ENCODE measurements at places on chromosomes 7 and 10.

GRCh38 chr7:14851610-14852009, 50.9 kb downstream of the DGKB start:
- DNase-seq: no peak

GRCh38 chr10:66803174-66803573, 122.7 kb upstream of the LRRTM3 start:
- DNase-seq: no peak

DNA sequence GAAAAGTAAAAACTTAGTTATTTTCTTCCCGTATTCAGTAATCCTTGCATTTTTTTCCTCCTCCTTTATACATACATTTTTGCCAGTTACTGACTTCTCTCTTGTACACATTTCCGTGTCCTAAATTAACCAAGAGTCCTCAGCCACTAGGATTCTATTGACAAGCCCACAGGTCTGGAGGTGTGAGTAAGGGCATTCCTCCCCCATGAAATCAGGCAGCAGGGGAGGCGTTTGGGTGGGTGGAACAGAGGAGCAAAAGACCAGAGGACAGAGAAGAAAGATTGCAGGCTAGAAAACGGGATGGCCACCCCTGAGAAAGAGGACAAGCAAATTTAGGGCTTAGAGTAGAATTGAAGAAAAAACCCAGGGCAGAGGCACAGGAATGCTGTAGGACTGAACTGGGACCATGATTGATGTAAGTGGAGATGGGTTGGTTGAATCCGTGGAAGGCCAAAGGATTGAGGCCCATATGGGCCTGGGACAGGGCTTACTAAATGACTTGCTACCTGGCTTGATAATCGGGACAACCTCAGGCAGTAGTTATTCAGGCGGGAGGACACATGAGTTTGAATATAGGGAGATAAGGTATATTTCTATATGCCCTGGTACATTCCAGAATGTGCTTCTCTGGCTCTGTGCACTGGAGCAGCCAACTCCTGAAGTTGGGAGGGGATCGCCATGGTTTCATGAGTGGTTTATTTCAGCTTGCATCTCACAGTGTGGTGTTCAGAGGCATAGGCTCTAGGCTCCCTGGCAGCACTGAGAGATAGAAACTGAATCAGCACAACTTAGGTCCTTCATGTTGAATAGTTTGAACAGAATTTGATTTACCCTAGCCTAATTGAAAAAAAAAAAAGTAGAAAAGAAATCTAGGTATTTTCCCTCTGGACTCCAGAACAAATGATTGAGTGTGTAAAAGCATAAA, 28.0 kb downstream of the IKZF1 start:
- no peak for DNase-seq

DNA sequence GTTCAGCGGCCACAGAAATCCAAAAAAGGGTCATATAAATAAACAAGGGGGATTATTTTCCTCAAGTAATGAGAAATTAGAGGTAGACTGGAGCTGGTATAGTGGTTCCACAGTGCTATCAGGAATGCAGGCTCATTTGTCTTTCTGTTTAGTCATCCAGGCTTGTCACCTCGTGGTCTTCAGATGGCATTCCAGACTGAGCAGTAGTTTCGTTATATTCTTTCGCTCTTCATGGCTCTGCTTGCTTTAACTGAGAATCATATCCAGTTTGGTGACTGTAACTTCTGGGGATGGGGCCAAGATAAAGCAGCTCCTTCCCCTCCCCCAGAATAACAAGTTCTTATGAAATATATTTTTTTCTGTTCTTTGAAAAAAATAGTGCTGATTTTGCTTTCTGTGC, 9.5 kb downstream of the ANKIB1 start:
- no peak for DNase-seq

DNA sequence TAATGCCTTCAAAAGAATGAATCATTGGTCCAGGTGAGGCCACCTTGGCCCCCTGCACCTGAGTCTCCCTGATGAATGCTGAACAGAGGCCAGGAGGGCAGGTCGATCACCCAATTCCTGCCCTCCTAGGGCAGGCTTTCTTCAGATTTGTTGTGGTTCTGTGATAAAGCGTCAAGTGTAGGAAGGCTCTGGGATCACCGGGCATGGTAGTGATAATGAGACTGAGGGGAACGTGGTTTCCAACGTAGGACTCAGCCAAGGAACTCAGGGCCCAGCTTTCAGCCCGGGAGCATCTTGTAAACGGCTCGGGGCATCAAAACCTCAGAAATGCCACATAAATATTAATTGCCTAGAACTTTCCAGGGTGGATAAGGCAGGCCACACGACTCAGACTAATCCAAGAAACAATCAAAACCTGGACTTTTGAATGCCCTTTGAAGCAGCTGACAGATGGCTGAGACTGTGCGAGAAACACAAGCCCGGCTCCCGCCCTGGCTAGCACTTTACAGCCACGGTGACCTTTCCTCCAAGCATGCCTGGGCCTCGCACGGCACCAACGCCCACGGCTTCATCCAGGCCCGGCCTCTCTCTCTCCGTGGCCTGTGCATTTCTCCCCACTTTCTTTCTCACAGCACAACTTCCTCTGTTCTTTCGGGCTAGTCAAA, 239.3 kb upstream of the GRB10 start:
- DNase-seq: no peak

DNA sequence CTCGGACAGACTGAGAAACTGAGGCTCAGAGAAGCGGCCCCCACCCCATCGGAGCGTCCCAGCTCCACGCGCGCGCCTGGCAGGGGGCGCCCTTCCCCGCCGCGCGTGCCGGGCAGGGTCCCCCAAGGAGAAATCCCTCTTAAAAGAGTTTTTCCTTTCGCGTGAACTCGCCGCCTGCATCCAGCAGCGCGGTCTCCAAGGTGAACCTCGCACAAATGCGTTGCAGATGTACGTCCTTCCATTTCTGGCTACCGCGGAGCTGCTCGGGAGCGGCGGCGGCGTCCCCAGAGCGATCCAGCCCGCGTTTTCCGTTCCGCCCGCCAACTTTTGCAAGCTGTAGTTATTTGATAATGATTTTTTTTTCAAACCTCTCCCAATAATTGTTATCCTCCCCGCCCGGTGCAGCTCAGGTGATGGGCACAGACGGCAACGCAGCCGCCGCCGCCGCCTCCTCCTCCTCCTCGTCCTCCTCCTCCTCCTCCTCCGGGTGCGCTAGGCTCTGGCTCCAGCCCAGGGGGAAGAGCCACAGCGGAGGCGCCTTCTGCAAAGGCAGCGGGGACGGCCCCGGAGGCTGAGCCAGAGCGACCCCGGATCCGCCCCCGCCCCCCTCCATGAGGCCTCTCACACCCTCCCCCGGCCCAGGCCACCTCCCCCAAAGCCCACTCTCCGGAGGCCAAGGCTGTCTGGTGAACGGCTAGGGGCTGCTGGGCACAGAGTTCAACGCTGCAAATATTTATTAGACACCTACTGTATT, 74.0 kb upstream of the CUX1 start:
- peak; percentile 46 for DNase-seq

DNA sequence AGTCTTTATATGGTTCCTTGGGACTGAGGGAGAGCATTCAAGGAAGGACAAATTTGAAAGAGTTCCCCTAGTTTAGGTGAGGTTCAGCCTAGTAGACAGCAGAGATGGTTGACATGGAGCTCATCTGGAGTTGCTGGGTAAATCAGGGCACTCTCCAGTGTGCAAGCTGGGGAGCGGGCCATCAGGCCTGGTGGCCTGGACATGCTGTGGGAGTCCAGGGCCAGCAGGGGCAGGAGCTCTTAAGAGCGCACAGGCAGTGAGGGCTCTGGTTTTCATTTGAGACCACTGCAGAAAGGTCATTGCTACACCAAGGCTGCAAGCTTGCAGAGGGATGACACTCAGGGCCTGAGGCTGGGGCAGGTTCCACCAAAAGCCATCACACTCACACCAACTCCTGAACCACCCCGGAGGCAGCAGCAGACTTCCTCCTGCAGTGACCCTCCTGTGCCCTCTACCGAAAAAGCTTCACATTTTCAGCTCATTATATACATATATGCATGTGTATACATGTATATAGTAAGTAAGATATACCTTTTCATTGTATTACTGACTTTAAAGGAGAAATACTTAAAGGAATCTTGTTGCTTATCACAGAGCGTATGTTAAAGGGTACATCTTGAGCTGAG, 39.5 kb downstream of the STEAP1B start:
- no peak for DNase-seq

GRCh38 chr10:8554574-8554973, 500.1 kb downstream of the GATA3 start:
- DNase-seq: no peak

- DNase-seq: no peak
These were observed 167.0 kb downstream of the SFMBT2 start for GRCh38 chr10:7243873-7244272.

GRCh38 chr10:33390046-33390445, 55.6 kb upstream of the NRP1 start:
- no peak for DNase-seq

DNA sequence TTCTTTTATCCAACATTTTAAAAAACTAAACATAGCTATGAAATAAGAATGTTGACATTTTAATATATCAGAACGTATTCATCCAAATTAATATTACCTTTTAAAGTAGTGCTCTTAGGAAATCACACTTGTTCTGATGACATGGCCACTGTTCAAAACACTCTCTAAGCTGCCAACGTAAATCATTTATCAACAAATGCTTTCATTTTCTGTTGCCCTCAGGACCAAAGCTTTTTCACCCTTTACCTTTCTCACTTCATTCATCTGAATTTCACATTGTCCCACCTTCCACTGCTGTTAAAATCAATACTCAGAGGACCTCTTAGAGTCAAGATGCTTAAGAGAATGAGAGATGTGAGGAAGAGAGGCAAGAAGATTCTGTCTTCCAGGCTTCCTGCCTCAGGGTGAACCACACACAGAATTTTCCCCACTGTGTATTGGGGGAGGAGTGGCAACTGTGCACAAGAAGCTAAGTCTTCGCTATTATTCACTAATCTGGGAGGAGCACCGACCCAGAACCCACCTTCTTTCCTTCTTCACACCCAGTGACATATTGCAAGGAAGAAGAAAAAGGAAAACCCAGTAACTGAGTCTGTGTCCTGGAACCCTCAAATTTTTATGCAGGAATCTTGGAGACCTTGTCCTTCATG, 21.0 kb downstream of the HIBADH start:
- DNase-seq: no peak

DNA sequence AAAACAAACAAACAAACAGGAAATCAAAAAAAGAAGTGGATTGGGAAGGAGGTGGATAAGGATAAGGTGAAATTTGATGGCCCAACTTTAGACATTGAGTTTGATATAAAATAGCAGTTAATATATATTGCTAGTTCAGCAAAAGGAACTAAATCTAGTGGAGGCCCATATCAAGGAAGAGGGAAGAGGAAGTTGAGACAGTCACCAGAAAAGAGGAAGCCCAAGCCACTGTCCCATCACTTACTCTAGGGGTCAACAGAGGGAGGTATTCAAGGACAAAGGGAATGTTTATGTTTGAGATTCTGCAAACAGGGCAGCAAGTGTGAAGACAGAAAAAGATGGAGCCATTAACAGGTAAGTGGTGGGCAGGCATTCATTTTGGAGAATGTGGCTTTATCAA, 3.7 kb downstream of the LAMTOR4 start:
- DNase-seq: no peak

GRCh38 chr10:123557366-123558108, 108.6 kb upstream of the GPR26 start:
- no peak for DNase-seq

DNA sequence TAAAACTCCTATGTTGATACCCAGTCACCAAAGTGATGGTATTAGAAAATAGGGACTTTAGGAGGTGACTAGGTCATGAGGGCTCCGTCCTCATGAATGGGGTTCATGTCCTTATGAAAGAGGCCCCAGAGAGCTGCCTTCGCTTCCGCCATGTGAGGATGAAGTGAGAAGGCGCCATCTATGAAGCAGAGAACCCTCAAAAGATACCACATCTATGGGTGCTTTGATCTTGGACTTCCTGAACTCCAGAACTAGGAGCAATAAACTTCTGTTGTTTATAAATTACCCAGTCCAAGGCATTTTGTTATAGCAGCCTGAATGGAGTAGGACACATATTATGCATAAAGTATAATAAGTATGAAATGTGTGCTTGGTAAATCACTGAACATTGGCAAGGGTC, 8.1 kb upstream of the PDSS1 start:
- DNase-seq: no peak

GRCh38 chr10:61423178-61423577, 30.0 kb downstream of the TMEM26 start:
- DNase-seq: no peak

GRCh38 chr10:86373251-86373650, 6.7 kb upstream of the GRID1 start:
- DNase-seq: no peak

DNA sequence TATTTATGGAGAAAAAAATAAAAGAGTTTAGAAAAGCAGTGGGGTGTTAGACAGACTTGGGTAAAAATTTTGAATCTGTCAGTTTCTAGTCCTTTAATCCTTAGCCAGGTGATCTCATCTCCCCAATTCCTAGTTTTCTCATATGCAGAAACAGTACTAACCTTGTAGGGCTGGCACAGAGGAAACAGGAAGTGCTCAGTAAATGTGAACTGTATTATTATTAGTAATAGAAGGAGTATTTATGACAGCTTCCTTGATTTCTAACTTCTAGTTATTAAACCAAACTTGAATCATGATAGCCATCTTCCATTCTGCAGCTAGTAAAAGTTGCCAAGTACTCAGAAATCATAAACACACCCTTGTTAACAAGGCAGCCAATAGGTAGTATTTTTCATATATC, 12.5 kb downstream of the TBX20 start:
- DNase-seq: no peak

DNA sequence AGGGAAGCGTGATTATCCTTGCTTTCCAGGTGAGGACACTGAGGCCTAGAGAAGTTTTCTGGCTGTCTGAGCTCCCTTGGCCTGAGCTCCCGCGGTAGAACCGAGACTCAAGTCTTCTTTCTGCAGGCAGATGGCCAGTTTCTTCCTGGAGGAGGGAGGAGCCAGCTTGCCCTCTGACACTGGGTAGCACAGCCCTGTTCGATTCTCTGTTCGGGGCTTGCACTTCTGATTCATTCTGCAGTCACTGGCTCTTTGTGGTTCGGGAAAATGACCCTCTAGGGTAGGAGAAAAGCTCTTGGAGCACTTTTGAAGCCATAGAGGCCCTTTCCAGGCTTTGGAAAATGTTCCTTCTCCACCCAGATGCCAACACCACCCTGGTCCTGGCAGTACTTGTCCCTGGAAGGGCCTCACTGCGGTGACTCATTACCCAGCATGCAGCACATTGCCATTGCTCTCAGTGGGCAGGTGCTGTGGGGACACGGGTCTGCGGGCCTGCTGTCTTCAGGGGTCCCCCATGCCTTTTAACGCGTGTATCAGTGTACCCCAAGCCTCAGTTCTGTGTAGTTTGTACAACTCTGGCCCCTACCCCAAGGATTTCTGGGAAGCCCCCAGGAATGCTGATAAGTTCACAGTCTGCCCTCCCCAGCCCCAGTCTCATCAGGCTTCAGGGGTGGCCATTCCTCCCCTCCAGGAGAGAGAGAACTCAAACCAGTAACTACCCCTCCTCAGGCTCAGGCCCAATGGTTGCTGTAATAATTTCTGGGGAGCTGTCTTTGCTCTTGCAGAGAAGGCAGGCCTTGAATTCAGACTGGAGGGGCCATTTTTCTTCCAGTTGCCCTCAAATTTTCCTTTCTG, 11.9 kb downstream of the CHST3 start:
- no peak for DNase-seq

- no peak for DNase-seq
These were observed 324.5 kb downstream of the PHF14 start for GRCh38 chr7:11298220-11298619.

Measured in CD4-positive, alpha-beta T cell treated with Interleukin-6 at 100 ng/mL for 8 hours (primary cell).